ENCODE measurements at places on chromosomes 6 and 20.

DNA sequence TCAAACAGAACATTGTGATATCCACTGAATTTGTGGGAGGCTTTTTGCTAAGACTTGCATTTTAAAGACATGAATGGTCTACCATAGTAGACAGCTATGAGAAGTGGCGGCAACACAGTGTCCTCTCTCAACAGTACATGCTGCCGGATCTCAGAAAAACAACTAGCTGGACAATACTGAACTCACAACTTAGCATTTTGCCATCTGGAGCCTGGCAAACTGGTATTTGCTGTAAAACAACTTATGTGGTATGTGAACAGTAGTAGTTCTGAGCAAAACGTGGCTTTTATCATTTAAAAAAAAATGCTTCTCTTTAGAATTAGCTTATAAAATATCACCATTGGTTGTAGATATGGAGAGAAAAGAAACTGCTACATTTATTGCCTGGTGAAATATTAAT lies 3.3 kb upstream of the PXDC1 start:
- no peak for DNase-seq

GRCh38 chr6:50270415-50270814 lies 220.7 kb upstream of the DEFB112 start:
- DNase-seq, result no peak

- no peak for DNase-seq
Measured at GRCh38 chr20:16040742-16041141, 532.5 kb downstream of the KIF16B start.

GRCh38 chr6:105300090-105300489 lies 102.8 kb downstream of the PREP start:
- no peak for DNase-seq

- DNase-seq, result no peak
Measured at GRCh38 chr6:106451439-106451838, 90.9 kb downstream of the CRYBG1 start.

DNA sequence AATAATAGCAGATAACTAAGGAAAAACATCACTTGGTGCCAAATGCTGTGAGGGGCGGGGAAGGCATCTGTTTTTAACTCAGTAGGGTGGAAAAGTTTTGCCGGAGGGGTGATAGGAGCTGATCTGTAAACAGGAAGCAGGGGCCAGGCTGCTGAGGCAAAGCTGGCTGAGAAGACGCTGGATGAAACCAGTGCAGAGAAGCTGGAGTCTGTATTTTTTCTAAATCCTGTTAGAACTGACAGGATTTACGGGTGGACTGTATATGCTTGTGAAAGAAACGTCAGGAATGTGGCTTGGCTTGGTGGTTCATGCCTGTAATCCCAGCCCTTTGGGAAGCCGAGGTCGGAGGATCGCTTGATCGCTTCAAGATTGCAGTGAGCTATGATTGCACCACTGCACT lies 5.6 kb downstream of the PCMTD2 start:
- DNase-seq, result no peak

DNA sequence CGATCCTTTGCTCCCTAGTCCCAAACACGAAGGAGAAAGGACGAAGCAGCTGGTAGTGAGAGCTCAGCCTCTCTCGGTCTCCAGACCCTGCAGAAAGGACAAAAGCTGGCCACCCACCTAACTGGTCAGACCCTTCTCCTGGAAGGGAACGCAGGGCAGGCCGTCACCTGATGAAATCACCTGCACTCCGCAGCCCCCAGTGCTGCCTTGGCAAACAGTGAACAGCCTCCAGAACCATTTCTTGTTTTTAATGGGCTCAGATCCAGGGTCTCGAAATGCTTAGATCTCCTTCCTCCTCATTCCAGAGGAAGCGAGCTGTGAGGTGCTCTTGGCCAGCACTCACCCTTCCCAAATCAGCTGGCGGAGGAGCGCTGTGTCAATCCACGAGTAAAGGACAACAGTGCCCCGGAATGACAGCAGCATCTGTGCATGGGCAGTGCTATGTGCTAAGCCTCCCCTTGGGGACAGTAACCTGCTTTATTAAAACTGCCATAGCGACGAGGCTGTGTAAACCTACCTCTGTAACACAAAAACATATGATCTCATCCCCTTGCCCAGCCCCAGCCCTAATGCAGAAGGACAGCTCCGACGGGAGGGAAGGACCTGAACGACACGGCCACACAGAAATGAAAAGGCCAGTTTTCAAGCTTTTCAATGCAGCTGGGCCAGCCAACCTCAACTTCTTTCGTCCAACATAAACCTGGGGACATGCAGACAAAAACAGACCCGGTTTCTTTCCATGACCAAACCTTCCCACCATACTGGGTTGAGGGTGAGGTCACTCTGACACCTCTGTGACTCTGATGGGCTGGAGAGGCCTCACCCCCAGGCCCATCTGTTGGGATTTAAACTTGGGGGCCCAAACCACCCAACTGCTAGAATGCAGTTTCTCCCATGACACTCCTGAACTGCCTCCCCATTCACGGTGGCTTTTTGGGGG lies 43.3 kb downstream of the SULF2 start:
- DNase-seq, result no peak
